ENCODE measurements at places on chromosomes 7 and 10.

DNA sequence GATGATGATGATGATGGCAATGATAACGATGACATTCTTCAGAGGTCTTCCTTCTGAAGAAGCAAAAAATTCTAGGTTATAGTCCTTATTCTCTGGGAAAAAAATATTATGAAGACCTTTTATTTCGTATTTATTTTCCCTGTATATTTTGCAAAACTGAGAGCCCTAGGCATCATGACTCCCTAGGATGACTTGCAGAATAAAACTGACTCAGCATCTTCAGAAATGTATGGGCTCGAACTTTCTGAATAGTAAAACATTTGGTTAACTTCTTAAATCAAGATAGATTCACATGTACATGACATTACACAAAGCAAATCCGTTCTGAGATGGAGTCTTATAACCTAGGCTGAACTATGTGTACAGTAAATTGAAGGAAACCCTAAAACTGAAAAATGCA is 29.4 kb downstream of the DKK1 start:
- DNase-seq, result no peak

DNA sequence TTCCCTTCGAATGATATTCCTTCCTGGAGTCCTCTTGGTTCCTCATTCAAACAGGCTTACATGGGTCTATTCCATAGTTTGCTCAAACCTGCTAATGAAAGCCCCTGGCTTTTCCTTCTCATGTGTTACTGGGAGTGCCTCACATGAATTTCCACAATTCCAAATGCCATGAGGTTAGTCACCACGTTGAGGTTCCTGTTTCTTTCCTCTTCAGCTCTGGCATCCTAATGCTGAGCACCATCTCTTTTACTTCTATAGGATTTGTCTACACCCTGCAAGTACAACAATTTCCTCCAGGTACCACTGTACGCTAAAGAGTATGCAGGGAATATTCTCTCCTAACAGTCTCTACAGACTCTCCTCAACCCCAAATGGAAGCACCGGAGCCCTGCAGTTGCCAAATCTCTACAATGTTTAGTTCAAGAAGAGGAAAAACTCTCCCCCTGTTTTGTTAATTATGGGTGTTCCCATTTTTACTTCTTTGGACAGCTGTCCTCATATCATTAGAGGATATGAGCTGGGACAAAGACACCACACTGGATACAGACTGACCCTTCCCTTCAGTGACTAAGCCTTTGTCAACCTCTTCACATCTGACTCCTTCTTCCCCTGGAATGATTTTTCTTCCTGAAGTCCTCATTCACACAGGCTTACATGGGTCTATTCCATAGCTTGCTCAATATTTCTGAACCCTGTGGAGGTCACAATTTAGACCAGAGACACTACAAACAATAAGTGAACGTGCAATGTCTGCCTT is 145.8 kb upstream of the BET1 start:
- DNase-seq, result no peak

- no peak for DNase-seq
Measured at GRCh38 chr7:72429316-72429715, 17.2 kb upstream of the CALN1 start.

DNA sequence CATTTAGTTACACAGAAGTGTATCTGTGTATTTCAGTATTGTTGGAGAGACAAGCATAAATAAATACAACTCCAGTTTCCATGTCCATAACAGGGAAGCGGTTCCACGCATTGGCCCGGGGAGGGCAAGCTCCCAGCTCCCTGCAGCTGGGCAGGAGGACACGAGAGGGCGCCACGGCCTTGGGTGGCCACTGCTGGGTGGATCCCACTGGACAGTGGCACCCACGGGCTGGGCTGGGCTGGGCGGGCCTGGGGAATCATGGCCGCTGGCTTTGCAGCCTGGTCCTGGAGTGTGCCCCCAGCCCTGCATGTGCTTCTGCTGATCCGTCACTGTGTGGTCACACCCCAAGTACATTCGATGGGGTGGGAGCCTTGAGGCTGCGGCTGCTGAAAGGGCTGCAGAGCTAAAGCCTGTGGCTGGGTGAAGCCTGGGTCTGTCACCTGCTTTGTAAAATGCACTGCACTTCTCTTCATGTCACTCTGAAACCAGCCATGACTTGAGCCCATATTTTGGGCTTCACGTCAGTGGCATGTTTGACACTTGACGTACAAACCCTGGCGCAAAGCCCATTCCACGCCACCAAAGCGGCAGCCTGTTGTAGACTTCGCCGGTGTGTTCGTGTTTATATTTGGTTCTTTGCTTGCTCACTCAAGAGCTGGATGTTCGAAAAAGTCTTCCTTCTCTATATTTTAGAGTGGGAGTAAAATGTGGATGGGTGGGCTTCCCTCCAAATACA is 27.5 kb downstream of the LRRC27 start:
- DNase-seq, result no peak

GRCh38 chr7:73831834-73832651 is 1.2 kb downstream of the CLDN4 start:
- DNase-seq, result no peak

GRCh38 chr7:115368998-115369397 is 447.1 kb downstream of the MDFIC start:
- DNase-seq, result no peak

DNA sequence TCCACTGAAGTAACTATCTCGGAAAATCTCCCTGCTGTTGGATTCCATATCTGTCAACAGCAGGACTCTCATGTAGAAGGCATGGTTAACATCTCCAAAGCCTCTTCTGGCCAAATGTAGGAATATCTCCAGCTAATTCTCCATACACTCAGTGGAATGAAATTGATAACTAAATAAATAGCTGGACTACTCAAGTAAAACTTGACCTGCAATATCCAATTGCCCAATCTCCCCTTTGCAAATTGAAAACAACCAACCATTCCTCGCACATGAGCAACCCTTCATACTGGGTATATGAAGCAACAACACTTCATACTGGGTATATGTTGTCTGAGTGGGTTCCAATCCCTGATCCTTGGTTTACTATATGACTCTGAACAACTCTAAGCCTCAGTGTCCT is 105.4 kb upstream of the KMT2E start:
- DNase-seq, result no peak

- peak; percentile 64 for DNase-seq
Measured at GRCh38 chr7:35253710-35254495, at the start of gene TBX20. TSS of gene TBX20 (minus strand) at chr7:35254100. CDS start at chr7:35253620, 480 bp downstream.

- DNase-seq, result no peak
Measured at GRCh38 chr10:101007915-101008822, 8.6 kb downstream of the LZTS2 start.

DNA sequence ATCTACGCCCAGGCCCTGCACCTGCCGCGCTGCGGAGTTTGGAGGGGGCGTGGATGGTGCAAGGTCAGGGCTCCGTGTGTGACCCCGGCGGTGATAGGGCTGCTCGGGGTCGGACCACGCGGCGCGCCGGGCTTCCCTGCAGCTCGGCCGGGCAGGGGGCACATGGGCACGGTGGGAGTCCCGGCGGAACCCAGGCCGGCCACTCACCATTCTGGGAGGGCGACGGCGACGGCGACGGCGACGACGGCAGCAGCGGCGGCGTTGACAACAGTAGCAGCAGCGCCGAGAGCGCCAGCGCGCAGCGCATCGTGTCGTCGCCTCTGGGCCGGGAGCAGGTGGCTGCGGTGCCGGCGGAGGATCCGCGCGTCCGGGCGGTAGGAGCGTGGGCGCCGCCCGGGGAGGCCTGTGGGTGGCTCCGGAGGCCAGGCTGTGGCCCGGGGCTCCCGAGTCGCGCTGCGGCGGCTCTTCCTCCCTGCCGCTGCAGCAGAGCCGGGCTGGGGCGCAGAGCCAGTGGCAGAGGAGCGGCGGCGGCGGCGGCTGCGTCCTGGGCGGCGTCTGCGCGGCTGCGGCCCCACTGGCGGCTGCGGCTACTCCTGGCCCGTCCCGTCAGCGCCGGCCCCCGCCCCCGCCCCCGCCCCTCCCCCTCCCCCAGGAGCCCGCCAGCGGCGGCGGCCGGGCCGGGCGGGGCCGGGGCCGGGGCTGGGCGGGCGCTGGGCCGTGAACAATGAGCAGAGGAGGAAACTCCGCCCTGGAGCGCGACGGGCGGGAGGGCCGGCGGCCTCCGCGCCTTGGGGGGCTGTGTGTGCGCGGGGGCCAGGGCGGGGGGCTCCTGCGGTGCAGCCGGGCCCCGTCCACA is at the start of gene PODXL:
PODXL (minus strand) TSS at position 576 of the 856 bp plus-strand sequence; CDS start at position 307, 269 bp downstream.
- DNase-seq, result peak; percentile 72

- peak; percentile 46 for DNase-seq
Measured at GRCh38 chr10:111076191-111076681, 593 bp upstream of the ADRA2A start.
